ENCODE measurements at places on chromosomes 6 and 20.

DNA sequence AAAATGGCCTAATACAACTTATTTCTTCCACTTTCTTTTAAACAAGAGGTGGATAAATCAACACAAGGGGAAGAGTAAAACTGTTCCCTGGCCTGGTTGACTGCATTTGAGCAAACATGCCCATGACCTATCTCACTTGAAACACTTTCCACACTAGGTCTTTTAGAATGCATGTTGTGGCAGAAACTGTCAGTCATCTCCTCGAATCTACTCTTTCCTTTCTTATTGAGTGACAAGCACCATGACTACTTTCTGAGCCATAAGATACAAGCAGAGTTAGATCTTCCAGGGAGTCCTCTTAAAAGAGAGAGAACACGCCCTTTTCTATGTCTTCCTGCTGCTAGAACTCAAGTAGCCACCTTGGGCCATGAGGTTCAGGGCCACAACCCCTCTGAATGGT is 66.5 kb downstream of the PTPRT start:
- DNase-seq: no peak

GRCh38 chr20:44231193-44231592 is 15.9 kb upstream of the GDAP1L1 start:
- DNase-seq: no peak

DNA sequence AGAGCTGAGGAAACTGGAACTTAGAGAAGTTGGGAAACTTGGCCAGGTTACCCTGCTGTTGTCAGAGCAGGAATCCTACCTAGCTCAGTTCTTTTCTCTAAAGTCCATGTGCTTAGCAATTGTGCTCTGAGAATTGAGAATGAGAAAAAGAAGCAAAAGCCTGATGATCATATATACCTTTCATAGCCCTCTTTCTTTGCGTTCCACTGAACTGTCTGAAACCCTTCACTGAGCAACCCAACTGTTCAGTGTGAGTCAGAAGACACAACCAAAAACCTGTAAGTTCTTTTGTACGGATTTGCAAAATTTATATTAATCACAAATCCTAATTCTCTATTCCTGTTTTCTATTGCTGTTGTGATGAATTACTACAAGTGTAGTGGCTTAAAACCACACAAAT is 80.6 kb downstream of the PHF3 start:
- no peak for DNase-seq

DNA sequence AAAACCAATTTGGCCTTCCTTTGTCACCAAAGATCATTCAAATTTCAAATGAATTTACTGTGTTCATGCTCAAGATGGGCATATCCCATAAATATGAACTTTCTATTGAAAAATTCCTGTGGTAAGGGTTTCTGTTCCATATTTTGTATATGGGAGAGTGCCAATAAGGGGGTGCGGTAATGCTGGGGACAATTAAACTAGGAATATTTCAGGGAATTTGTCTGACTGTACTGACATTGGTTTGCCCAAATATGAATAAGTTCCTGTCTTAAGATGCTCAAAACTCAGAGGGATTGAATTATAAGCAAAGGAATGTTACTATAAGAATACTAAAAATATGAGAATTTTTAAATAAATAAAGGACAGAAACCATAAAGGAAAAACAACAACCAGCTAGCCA is 553.0 kb upstream of the MARCKS start:
- DNase-seq: no peak
